ENCODE measurements at places on chromosomes 11 and 22.

DNA sequence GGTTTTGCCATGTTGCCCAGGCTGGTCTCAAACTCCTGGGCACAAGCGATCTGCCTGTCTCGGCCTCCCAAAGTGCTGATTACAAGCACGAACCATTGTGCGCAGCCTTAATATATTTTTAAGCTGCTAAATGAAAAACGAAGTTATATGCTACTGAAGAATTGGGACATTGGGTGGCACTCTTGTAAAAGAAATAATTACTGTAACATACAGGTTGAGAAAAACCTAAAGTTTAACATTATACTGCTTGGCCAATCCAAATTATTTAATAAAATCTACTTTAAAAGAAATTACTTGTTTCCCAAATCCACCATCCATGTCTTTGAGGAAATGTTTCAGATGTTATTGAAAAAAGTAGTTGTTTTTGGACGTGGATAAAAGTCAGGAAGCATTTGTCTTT lies 37.9 kb upstream of the ARHGAP32 start:
- no peak for DNase-seq

DNA sequence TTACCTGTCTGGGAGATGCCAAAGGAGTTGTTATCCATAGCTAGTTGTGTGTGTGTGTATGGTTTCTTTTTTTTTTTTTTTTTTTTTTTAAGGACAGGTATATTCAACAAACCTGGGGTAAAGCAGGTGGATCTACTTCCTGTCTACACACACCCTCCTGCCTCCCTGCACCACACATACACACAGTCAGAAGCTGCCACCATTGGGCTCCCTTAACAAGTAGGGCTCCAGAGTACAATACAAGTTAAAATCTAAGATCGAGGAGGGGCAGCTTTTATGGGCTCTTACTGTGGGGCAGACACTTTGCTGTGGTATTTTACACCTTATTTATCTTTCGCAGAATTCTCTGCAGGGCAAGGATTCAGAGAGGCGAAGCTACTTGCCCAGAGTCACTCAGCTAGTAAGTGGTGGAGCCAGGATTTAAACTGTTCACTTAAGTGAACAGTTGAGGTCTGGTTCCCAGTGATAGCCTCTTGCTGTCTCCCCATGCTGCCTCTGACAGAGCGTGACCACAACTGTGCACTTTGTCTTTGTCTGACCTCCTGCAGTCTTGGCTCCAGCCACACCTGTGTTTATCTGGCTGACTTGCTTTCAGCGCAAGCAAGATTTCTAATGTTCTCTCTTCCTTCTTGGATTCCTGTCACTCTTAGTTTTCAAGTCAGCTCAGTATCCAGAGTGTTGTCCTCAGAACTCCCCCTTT lies 135.0 kb downstream of the CSNK2A3 start:
- DNase-seq = no peak

DNA sequence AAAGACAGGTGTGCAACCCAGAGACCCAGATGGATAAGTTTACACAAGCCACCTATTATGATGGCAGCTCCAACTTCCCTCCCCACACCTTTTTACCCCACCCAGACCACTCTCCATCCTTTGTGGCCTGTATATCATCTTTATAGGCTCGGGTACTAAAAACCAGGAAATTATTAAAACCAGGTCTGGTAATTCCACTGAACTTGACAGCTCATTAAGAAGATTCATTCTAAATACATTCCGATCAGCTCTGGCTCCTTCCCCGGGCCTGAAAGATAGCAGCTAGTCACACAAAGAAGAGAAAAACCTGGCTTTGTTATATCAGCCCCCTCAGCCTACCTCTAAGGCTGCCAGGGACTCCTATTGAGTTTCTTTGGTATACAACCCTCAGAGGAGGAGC lies 67.9 kb upstream of the API5 start:
- no peak for DNase-seq

DNA sequence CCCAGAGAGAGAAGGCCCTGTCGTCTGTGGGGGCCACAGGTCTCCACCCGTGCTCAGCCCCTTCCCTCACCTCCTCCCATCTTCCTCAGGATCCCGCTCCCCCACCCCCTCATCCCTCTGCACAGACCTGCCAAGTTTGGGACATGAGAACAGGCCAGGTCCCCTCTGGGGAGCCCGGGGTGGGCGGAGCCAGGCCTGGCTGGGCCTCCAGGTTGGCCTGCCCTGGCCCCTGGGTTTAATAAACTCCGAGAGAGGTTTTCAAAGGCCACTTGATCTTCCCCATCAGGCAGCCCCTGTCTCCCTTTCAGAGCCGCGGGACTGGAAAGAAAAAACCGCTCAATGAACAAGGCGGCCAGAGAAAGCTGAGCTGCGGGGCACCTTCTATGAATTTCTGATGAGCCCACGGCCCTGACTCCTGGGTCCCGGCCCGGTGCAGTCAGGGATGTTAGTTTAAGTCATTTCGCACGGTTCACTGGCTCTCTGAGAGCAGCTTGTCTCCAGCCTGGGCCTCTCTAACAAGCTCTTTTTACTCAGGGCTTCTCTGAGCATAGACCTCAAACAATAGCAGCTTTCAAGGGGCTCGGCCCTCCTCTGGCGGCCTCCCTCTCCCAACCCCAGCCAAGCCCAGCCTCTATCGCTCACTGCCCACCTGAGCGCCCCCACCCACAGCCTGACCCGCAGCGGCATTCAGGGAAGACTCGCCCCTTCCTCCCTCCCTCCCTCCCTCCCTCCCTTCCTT lies 64.8 kb downstream of the RPUSD4 start:
- DNase-seq = no peak

- no peak for DNase-seq
Measured at GRCh38 chr11:81787584-81788049, 946.0 kb downstream of the FAM181B start.

GRCh38 chr22:29081517-29082236 lies 8.8 kb downstream of the KREMEN1 start:
- no peak for DNase-seq

DNA sequence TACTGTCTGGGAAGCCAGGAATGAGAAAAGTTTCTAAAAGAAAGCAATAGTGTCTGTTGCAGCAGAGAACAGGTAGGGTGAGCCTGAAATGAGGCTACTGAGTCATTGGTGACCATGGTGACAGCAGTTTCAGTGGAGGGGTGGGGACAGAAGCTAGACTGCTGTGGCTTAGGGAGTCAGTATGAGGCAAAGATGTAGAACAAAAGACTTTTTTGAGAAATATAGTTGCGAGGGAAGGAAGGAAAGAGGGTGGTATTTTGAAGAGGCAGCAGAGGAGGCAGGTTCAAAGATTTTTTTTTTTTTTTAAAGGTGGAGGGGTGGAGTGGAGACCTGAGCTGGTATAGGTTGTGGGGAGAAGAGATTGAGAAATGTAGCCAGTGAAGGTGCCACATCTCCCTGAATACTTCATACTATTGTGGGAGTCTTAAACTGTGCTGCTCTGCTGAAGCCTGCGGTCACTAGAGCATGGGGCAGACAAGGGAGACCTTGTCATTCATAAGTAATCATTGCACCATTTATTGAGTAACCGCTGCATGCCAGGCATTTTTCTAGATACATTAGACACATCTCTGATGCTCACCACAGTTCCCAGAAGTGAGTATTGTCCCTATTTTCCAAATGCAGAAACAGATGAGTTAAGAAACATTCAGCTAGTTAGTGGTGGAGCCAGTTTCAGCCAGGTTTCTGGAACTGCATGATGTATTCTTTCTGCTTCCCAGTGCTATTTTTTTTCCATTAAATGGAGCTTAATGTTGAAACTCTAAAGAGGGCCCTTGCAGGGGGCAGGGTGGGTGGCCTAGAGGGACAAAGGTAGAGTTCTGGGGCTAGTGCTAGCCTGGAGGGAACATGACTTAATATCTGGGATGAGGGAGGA lies 49.9 kb downstream of the STIM1 start:
- DNase-seq = peak; percentile 73

DNA sequence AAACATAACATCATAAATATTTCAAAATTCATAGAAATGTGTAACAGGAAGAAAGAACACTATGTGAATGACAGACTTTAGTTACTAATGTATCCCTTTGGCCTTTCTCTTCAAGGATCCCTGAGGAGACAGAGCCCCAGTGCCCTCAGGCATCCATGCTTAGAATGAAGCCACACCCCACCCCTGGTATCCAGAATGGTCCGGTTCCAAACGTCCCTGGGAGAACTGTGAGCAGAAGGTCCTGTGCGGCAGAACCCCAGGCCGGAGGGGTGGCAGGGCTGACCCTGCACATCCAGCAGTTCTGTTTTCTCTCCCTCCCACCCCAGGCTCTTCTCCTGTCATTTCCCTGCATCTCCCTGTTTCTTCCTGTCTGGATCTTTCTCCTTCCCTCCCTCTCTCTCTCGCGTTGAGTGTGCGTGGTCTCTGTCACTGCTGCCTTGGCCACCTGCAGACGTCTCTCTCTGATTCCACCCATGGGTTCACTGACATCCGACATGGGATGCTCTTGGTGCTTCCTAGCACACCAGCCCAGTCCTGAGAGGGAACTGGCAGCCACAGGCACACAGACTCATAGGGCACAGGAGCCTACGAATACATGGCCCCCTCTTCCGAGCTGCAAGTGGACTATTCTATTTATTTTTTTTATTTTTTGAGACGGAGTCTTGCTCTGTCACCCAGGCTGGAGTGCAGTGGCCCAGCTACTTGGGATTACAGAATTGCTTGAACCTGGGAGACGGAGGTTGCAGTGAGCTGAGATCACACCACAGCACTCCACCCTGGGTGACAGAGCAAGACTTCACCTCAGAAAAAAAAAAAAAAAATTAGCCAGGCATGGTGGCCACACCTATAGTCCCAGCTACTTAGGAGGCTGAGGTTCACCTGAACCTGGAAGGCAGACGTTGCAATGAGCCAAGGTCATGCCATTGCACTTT lies 5.7 kb downstream of the RFPL1 start:
- DNase-seq = no peak

- DNase-seq = no peak
Measured at GRCh38 chr11:102317768-102318103, 452 bp downstream of the BIRC3 start.

GRCh38 chr22:48347311-48347710 lies 1480.4 kb downstream of the BRD1 start:
- DNase-seq = no peak

- no peak for DNase-seq
Measured at GRCh38 chr22:21650823-21651520, 8.9 kb downstream of the SDF2L1 start.

DNA sequence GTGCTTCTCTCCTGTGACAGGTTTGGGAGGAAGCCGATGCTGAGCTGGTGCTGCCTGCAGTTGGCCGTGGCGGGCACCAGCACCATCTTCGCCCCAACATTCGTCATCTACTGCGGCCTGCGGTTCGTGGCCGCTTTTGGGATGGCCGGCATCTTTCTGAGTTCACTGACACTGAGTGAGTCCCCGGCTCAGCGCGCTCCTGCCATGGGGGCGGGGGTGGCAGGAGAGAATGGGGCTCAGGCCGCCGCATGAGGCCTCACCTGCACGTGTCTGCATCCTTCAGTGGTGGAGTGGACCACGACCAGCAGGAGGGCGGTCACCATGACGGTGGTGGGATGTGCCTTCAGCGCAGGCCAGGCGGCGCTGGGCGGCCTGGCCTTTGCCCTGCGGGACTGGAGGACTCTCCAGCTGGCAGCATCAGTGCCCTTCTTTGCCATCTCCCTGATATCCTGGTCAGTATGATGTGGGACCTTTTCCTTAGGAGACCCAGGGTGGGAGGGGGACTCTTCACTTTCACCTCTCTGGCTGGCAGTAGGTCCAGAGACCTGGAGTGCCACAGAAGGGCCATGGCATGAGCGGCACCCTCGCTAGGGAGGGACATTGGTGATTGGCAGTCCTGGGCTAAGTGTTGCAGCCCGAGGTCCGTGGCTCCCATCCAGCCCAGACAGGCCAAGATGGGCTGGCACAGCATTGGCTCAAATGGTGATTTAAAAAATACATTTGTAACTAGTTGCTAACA lies 28.9 kb upstream of the SLC22A12 start:
- no peak for DNase-seq

GRCh38 chr11:66459138-66459778 lies 7.4 kb upstream of the PELI3 start:
- no peak for DNase-seq

- no peak for DNase-seq
Measured at GRCh38 chr11:105618343-105618955, 8.6 kb downstream of the GRIA4 start.

- DNase-seq = no peak
Measured at GRCh38 chr11:101907815-101908214, 7.0 kb upstream of the CEP126 start.

GRCh38 chr22:42626951-42627625 lies 12.4 kb upstream of the POLDIP3 start:
- DNase-seq = no peak

GRCh38 chr11:47433157-47433556 lies 6.9 kb upstream of the PSMC3 start:
- DNase-seq = no peak

Data from stimulated activated CD4-positive, alpha-beta T cell treated with anti-CD3 and anti-CD28 coated beads, Interleukin-1b, Interleukin-23, amount 100 ng/mL, for 48 hours (primary cell).